ENCODE measurements at places on chromosomes 4 and X.

GRCh38 chrX:106811131-106811910 is 8.8 kb downstream of the TBC1D8B start:
- DNase-seq: no peak

DNA sequence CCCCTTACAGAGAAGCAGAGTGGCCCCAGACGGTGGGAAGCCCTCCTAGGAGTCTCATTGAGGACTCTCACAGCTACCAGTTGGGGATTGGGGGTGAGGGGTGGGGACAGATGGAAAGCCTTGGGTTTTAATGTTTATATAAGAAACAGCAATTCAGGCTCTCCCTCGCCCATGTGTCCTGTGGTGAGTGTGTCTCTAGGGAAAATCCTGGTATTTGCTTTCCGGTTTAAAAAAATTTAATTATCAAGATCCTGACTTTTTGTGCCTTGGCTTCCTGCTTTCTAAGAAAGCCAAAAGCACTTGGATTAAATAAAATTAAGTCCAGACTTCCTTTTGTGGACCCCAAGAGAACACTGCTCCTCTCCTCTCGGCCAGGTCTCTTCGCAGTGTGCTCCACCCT is 93.8 kb downstream of the SOWAHB start:
- no peak for DNase-seq

- peak; percentile 3 for DNase-seq
Measured at GRCh38 chr4:89949782-89950387, 55.2 kb downstream of the MMRN1 start.

DNA sequence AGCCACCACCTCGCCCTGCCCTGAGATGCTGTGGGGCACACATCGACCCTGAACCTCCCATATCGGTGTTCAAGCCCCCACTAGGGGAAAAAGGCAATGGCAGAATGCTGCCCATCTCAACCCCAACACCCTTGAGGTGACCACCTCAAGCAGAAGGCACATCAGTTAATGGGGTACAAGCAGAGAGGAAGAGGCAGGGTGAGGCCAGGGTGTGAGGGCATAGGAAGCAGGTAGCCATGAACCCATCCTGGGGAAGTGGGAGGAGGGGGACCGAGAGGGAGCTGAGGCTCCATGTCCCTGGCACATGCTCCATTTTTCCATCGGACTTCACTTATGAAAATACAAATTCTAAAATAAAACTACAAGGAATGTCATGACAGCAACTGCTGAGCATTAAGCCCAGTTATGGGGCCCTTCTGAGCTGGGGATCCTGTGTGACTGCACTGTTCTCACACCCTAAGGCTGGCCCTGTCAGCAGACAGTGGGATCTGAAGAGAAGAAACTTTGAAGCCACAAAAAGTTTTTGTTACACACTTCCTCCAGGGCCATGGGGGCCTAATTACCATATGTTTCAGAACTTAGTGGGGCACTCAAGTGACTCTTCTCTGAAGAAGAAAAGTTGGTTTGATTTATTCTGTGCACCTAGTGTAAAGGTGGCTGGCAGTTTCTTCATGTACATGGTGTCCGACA is 68.2 kb upstream of the FAM241A start:
- DNase-seq: no peak

DNA sequence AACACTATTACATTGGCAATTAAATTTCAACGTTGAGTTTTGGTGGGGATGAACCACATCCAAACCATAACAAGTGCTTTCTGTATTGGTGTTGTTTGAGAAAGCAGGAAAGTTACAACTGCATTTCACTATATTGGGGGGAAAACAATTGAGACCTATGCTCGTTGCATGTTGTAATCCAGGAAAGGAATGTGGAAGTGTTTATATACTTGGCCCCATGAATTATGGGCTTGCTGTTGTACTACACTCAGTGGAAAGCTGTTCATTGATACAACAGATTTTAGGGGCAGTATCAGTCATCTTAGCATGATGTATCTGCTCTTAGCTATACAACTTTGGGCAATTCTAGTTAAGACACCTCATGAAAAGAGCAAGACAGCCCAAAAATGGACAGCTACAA is 52.4 kb downstream of the KLHL5 start:
- no peak for DNase-seq

DNA sequence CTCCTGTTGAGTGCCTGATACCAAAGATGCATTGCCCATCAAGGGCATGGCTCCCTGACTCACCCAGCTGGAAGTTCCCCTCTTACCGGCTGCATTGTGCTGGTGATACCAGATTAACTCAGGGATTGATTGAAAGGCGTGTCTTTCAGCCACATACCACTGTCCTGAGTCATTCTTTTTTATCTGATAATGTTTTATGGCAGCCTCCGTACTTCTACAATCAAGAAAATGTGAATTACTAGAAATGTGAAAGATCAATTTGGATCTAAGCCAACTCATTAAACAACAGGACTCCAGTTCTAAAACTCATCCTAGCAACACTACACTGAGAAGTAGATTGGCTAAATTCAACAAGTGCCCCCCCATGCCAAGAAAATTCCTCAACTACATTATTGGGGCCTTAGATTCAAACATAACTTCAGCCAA is 40.0 kb downstream of the TXK start:
- peak; percentile 67 for DNase-seq

GRCh38 chr4:30460818-30461217 is 259.4 kb upstream of the PCDH7 start:
- DNase-seq: no peak

- no peak for DNase-seq
Measured at GRCh38 chr4:55089916-55090315, 35.5 kb downstream of the KDR start.

Measured in SW 1271 (cell line).